ENCODE measurements at places on chromosomes 4 and X.
A peak's percentile ranks its signal among the peaks of the same experiment; 100 is the strongest.

- DNase-seq, result no peak
Measured at GRCh38 chrX:109537324-109537665, 651 bp downstream of the NXT2 start.

DNA sequence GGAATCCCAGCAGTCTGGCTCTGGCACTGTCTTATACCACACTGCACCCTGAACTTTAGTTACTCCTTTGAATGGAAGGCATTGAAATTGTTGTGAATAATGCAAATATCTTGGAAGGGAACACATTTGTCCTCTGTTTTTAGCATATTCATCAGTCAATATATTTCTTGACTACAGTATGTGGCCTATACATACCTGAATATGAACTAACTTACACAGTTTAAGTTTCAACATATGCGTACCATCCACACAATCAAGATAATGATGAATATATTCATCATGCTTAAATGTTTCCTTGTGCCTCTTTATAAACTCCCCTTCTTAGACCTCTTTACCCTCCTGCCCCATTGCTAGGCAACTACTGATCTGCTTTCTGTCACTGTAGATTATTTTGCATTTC lies 145.7 kb upstream of the ESX1 start:
- no peak for DNase-seq

- no peak for DNase-seq
Measured at GRCh38 chr4:175536852-175537453, 275.1 kb downstream of the GPM6A start.

DNA sequence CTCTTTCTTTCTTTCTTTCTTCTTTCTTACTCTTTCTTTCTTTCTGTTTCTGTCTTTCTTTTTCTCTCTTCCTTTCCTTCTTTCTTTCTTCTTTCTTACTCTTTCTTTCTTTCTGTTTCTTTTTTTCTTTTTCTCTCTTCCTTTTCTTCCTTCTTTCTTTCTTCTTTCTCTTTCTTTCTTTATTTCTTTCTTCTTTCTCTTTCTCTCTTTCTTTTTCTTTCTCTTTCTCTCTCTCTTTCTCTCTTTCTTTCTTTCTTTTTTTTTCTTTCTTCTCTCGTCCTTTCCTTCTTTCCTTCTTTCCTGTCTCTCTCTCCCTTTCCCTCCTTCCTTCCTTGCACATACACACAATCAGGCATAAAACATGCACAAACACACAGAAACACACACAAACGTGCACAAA lies 79.3 kb upstream of the SHOX start:
- no peak for DNase-seq

DNA sequence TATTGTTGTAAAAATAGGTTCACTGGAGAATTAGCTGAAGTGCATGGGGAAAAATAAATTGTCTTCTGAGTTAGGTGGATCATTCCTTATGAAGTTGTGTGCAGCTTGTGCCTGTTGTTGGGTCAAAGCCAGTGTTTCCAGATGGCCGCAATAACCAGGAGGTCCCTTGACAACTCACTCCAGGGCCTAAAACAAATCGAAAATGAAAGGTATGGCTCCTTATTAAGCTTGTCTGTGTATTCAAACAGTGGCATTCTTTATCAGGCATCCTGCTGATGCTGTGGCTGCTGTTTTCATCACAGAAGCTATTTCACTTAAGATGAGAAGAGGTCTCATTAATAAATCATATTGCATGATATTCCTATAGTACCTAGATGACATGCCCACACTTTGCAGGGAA lies 80.2 kb downstream of the GRIA2 start:
- DNase-seq, result no peak

- no peak for DNase-seq
Measured at GRCh38 chrX:110267874-110268273, 50.0 kb downstream of the AMMECR1 start.

GRCh38 chr4:186910385-186910784 lies 186.7 kb upstream of the FAT1 start:
- DNase-seq, result no peak

- DNase-seq, result no peak
Measured at GRCh38 chrX:151398346-151398745, 1.3 kb downstream of the VMA21 start.

DNA sequence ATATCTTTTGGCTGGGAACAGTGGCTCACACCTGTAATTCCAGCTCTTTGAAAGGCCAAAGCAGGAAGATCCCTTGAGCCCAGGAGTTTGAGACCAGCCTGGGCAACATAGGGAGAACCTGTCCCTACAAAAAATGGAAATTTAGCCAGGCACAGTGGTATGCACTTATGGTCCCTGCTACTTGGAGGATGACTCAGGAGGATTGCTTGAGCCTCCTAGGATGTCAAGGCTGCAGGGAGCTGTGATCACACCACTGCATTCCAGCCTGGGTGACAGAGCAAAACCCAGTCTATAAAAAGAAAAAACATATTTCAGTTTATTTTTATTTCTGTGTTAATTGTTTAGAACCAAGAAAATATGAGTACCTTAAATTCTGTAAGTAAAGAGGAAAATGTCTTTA lies 123.7 kb downstream of the CBR4 start:
- no peak for DNase-seq

DNA sequence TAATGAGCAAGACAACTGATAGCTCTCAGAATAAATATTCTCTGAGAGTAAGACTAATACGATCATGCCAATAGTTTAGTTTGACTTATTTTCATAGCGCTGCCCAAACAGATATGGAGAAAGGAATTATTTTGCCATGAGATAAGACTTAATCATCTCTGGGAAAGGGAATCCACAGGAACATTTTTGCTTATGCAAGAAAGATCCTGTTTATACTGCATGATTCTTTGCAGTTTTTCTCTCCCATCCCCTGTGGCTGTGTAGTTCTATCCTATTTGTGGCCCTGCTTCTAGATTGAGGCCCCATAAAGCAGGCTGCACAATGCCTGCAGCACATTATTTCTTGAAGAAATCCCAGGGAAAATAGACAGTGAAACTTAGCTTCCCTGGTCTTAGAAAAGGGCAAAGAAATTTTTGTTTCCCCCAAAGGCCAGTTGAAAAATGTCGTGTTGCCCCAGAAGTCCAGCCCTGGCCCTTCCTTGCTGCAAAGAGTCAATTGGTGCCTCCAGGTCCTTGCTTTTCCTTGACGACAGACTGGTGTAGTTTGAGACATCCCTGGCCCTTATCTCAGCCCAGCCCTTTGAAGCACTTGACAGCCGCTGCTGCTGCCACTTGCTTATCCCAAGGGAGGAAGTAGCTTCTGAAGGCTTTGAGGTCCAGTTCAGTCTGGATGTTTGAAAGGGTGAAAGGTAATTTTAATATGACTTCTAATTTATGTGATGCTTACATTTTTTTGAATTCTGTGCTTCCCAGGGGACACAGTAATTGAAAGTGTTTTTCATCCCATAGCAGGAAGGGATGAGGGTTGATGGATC lies 45.0 kb upstream of the SH3RF1 start:
- no peak for DNase-seq

- no peak for DNase-seq
Measured at GRCh38 chr4:61445374-61446063, 245.4 kb downstream of the ADGRL3 start.

GRCh38 chr4:119690871-119691270 lies 62.3 kb upstream of the PDE5A start:
- DNase-seq, result no peak

DNA sequence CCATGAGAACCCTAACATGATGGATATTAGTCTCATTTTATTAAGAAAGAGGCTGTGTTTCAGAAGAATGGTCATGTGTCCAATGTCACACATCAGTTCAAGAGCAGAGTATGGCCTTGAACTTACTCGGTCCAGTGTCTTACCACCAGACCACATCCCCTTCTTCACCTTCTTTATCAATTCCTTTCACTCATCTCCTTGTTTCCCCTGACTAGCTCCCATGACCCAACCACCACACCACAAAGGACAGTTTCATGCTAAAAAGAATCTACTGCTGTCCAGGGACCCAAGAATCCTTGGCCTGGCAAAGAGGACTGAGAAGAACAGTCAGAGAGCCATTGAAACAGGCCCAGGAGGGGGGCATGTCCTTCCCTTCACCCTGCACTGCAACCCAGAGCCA lies 33.6 kb upstream of the MSN start:
- no peak for DNase-seq

DNA sequence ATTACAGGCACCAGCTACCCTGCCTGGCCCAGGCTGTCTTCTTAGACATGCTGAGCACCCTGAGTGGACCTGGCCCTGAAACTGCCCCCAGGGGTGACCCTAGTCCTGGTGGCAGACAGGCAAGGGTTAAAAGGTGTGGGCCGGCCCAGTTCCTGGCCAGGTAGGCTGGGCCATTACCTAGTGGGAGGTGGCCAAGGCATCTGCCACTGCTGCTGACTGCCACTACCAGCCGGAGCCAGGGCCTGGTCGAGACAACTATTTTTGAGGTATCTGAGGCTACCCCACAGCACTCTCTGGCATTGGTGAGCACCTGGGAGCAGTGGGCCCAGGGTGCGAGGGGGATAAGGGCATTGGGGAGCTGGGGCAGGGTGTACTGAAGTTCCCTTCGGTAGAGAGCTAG lies at the start of gene CCDC120:
TSS of gene CCDC120 (plus strand) at position 206 of the 400 bp plus-strand sequence. CDS start 3,043 bp downstream, outside the sequence.
- no peak for DNase-seq

GRCh38 chrX:107374831-107375230 lies 74.6 kb upstream of the FRMPD3 start:
- DNase-seq, result no peak

DNA sequence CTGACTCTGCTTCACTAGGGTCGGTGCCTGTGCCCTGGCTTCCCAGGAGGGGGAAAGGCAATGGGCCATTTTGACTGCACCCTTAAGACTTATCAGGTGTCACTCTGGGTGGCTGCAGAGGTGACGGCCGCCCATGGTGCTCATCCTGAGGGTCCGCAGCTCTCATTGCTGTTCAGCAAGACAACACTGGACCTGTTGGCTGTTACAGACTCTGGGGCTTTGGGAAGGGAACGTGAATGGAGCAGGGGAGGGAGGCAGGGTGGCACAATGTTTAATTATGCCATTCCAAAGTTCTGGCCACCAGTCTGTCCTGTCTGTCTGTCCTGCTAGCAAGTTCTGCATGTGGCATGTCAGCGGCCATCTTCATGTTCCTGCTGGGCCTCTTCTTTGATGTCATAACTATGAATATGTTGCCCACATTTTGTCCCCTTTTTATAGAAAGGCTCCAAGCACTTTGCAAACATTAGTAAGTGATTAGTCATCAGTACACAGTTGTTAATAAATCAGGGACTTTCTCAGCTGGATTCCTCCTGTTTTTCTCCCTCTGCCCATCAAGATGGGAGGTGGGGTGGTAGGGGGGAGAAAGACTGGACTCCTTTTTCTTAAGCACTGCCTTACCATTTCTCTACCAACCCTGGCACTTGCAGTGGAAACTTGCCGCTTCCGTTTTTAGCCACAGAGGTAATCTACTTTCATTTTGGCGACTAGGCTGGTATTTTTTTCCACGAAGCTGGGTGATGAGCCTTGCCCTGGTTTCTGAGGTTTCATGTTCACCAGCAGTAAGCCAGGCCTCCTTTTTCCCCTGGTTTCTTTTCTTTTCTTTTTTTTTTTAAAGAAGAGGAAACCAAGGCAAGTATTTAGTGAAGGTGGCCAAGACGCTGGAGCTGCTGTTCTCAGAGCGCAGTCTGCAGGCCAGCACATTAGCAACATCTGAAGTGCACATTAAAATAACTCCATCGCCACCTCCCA lies 88.6 kb upstream of the TRIM2 start:
- peak; percentile 59 for DNase-seq

All from activated gamma-delta T cell treated with anti-CD3 and anti-CD28 coated beads, Interleukin-2, amount 50 U/mL, for 16 hours (primary cell).